ENCODE measurements at places on chromosomes 11 and 22.

DNA sequence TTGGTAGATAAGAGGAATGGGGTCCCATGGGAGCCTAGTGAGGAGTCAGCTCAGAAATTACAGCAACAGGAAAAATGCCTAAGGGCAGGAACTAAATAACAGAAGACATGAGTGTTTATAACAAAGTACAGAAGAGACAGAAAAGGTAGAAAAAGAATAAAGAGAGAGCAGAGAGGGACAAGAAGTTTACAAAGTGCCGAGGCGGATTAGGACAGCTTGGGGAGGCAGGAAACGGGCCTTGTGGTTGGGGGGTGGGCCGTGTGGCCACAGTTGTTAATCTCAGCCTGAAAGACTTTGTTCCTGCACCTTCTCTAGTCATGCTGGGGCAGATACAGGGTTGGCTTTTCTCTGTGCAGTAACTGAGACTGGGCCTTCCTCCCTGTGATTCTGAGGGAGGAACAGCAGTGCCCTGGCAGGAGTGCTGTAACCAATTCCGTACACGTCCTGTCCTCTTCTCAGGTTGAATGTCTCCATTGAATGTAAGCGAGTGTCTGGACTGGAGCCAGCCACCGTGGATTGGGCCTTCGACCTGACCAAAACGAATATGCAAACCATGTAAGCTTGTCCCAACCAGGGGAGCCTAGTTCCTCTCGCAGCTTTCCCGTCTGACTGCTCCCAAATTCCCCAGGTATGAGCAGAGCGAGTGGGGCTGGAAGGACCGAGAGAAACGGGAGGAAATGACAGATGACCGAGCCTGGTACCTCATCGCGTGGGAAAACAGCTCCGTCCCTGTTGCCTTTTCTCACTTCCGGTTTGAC lies 13.2 kb downstream of the NAA40 start:
- peak; percentile 81 for DNase-seq

- DNase-seq = no peak
These were observed 49.0 kb upstream of the ISX start for GRCh38 chr22:35016909-35017308.

GRCh38 chr11:12241401-12241800 lies 131.0 kb downstream of the MICAL2 start:
- DNase-seq = no peak

DNA sequence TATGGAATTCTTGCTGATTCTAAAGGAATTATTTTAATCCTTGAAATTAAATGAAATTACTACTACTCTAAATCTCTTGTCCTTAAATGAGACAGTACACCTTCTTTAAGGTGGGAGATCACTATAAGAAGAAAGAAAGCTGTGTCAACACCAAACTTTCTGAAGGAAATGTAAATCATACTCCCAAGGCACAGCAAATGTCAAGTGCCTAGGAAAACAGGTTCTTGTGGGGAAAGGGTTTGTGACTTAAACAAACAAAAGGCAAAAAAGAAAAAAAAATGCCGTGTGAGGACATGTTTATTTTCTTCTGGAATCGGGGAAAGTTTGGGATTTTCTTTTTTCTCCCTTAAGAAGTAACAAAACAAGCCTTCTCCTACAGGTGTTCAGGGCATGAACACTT lies 745.1 kb downstream of the DLG2 start:
- DNase-seq = no peak

- no peak for DNase-seq
These were observed 67.4 kb upstream of the PRDM11 start for GRCh38 chr11:45079075-45079444.

DNA sequence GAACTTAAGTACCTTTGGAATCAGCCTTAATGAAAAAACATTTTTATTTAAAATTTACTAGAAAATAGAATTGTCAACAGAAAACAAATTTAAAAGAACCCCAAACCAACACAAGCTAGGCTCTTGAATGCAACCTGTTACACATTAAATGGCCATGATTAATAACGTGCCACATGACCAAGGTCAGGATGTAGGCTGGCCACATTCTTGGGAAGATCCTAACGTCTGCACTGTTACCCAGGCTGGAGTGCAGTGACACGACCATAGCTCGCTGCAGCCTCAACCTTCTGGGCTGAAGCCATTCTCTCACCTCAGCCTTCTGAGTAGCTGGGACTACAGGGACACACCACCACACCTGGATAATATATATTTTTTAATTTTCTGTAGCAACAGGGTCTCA lies 126.4 kb upstream of the APOA1 start:
- DNase-seq = no peak

DNA sequence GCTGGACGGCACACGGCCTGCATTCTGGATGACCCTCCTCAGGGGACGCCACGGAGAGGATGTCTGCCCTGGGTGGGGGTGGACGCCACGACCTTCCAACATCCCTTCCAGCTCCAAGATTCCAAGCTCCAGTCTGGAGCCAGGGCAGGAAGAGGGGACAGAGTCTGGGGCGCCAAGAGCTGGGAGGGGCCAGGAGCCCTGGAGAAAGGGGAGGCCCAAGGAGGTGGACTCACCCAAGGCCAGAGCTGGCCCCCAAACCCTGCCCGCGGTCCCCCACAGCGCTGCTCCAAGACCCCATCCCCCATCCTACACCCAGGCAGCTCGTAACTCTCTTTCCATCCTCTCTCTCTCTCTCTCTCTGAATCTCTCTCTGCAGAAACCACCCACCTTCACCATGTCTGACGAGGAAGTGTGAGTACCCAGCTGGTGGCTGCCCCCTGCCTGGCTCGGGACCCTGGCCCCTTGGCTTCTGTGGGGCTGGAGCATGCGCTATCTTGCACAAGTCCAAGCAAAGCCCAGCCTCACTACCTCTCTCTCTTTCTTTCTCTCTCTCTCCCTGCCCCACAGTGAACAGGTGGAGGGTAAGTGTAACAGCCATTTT lies 3.1 kb downstream of the TNNT3 start:
- no peak for DNase-seq

- DNase-seq = no peak
These were observed 3.7 kb upstream of the PLAAT4 start for GRCh38 chr11:63532799-63533475.

- peak; percentile 82 for DNase-seq
These were observed 48.5 kb downstream of the APOL1 start for GRCh38 chr22:36301384-36301828.

DNA sequence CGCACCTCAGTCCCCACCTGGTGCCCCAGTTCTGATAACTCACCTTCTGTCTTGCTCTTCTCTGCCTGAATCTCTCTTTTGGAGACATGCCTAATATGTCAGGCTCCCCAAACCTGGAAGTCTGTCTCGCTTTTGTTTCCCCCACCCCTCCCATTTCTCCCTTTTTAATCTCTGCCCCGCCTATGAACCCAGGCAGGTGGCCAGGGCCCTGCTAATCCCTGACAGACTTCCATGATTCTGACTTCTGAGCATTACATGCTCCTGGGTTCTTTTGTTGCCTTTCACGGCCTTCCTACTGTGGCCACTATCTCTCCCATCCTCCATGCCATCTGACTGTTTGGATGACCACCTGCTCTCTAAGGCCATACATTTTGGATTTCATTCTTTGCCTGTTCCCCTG lies 1120.9 kb upstream of the CCDC90B start:
- no peak for DNase-seq

DNA sequence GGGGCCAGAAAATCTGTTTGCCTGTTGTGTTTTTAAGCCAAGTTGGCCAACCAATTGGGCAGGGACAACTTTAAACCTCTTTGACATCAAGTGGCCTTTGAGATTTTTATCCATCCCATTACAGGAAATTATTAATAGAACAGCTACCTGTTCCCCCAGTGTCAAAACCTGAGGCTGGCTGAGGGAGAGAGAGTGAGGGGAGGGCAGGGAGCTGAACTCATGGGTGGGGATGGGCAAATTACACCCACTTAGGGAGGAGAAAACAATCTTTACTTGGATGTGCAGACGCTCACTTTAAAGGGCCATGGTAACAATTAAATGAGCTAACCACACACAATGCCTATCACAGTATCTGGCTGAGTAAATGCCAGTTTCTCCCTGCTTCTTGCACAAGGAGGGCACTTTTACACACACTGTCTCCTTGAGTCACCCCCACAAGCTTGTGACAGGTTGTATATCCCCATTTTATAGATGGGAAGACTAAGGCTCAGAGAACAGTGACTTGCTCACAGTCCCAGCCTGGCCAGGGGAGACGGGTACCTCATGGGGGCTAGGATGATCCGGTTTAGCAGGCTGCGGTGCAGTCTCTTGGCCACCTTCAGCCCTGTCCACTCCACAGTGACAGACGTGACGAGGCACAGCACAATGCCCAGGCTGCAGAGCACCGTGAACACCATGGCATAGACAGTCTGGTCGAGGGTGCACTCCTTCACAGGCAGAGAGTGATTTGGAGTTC lies 17.8 kb upstream of the KCNJ11 start:
- DNase-seq = no peak

GRCh38 chr22:40001800-40002577 lies 7.2 kb downstream of the FAM83F start:
- DNase-seq = no peak

GRCh38 chr22:20569059-20570058 lies 61.9 kb downstream of the MED15 start:
- DNase-seq = peak; percentile 86

DNA sequence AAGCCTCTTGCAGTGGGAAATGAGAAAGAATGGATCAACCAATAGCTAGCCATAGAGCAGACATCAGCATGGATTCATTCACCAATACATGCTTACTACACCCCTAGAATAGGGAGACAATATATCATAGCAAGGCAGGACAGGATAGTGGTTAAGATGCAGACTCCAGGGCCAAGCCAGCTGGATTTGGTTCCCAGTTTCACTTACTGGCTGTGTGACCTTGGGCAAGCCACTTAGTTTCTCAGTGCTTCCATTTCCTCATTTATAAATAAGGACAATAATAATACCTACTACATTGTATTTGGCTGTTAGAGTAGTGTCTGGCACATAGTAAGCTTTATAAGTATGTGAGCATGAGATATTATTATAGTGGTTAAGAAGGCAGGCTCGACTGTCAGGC lies 7.1 kb downstream of the DCHS1 start:
- DNase-seq = no peak

DNA sequence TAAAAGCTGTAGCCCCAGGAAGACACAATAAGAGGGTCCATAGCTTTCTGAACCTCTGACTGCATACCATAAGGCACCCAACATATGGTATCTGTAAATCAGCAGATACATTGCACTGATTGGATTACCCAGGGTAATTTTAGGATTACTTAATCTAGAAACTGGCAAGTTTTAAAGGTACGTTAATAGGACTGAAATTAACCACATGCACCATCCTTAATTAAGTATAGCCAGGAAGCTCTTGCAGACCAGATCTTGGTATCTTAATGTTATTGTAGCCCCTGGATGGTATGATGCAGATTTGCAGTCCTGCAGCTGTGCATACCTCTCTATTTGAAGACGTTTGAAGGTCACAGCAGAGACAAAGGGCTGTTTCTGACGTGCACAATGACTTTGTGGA lies 72.8 kb downstream of the ARHGAP42 start:
- DNase-seq = no peak

- no peak for DNase-seq
These were observed 414 bp upstream of the MIEF1 start for GRCh38 chr22:39501644-39502108.

DNA sequence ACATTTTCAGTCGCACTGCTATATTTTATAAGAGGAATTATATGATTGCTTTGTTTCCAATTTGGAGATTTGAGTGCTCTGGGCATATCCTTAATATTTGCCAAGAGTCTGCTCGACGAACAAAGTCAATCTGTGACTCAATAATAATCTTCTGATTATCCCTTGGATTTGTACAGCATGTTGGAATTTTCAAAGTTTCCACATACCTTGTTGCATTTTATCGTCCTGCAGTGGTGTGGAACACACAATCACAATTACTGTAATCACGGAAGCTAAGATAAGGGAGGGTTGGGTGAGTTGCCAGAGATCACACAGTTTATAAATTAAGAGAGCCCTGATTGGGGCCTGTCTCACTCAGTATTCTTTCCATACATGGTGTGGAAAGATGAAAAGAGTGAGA lies 189.3 kb downstream of the GUCY1A2 start:
- no peak for DNase-seq

DNA sequence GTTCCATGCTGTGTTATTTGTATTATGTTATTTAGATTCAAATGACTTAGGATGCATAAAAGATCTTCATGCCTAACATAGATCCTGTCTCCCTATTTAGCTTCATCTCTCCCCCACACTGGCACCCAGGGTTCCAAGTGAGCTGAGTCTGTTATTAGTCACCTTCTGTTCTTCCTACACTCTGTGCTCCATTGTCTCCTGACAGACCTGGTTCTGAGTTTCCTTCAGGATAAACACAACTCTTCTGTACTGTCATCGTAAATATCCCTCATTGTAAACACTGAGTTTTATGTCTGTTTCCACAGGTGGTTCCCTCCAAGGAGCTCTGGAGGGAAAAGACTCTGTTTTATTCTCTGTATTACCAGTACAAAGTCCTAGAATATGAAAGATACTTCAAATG lies 8.7 kb downstream of the MMP26 start:
- DNase-seq = no peak

DNA sequence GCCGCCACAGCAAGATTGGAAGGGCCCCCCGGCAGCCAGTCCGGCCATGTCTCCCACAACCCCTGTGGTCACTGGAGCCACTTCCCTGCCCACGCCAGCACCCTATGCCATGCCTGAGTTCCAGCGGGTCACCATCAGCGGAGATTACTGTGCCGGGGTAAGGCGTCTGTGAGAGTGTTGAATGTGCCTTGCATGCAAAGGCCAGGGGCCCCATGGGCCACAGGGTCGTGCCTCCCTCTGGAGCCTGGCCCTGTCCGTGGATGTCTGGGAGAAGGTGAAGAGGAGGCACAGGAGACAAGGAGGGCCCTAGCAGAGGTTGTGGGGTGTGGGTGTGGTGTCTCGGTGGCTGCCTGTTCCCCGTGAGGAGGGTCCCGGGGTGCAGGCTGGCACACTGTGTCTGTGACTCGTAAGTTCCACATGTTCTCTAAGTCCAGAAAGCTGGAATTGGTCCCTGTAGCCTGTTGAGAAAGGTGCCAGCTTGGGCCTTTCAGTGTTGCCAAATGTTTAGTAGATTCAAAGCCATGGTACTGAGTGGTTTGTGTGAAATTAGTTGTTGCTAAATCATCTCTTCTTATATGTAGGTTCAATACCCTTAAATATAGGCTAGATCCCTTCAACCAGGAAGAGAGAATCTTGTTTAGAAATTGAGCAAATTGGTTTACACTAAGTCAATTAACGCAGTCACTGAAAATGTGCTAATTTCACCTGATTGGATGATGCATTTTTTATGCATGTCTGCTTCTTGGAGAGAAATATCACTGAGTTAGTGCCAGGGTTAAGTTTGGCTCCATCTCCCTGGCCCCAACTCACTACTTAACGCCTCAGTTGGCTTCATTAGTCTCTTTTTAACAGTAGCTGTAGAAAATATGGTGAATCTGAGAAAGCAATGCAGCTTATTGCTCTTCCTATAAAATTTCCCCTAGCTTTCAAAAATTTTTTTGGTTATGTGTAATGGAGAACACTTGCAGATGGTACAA lies 23.8 kb downstream of the AMPD3 start:
- no peak for DNase-seq

DNA sequence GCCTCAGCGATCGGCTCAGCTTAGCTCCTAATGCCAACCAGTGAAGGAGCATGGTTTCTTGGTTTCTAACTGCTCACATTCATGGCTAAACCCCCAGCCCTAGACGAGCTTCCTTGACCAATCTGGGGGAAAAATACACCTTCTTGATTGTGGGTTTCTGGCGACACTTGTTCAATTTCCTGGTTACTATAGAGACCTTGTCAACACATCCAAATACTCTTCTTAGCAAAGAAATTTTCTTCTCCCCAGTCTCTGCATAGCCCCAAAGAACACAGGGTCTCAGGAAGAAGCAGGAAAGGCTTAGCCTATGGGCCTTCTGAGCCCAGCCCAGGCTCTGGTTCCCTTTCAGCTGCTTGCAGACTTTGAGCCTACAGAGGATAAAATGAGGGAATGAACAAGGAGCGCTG lies 88.5 kb upstream of the SYT13 start:
- DNase-seq = no peak

Data from hematopoietic multipotent progenitor cell treated with erythropoietin and hydrocortisone succinate and interleukin-3 and kit ligand, for 6 days (in vitro differentiated cells).